ENCODE measurements at places on chromosomes 11 and 22.

- DNase-seq: no peak
These were observed 15.5 kb upstream of the MS4A12 start for GRCh38 chr11:60477035-60477445.

DNA sequence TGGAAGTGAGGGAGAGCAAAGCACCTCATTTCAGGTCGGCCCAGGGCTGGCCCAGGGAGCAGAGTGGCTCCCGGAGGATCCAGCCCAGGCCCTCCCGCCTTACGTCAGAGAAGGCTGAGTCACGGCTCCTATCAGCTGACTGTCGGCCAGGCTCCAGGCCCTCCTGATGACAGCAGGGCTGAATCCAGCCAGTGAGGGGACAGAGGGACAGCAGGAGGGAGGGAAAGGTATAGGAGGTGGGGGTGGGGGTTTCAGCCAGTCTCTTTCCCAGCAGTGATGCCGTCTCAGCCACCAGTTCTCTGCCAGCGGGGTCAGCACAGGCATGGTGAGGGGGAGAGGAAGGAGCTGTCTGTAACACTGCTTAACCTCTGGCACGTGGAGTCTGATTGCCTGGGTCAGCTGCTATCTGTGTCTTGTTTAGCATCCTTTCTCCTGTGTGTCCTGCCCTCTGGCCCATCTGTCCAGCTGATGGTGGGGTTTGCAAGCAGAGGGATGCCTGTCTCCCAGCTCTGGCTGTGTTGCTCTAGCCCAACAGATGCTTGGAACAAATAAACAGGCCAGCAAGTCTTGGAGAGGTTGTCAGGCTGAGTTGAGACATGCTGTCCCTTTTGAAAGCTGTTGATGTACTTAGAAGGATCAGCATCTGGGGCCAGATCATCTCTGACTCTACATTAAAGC is 74.0 kb downstream of the ADAMTS15 start:
- peak; percentile 42 for DNase-seq

DNA sequence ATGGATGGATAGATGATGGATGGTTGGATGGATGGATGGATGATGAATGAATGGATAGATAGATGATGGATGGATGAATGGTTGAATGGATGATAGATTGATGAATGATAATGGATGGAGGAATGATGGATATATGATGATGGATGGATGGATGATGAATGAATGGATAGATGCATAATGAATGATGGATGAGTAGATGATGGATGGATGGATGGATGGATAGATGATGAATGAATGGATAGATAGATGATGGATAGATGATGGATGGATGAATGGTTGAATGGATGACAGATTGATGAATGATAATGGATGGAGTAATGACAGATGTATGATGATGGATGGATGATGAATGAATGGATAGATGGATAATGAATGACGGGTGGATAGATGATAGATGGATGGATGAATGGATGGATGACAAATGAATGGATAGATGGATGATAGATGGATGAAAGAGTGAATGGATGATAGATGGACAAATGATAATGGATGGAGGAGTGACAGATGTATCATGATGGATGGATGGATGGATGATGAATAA is 1466.5 kb downstream of the BRD1 start:
- DNase-seq: no peak

GRCh38 chr11:121575250-121575962 is 122.6 kb upstream of the SORL1-AS1 start:
- DNase-seq: no peak

- DNase-seq: no peak
These were observed 85.5 kb downstream of the PDE2A start for GRCh38 chr11:72588421-72589410.

GRCh38 chr22:23498811-23499798 is 81.0 kb downstream of the IGLL1 start:
- no peak for DNase-seq

GRCh38 chr22:49044776-49045175 is 782.9 kb downstream of the BRD1 start:
- DNase-seq: no peak

DNA sequence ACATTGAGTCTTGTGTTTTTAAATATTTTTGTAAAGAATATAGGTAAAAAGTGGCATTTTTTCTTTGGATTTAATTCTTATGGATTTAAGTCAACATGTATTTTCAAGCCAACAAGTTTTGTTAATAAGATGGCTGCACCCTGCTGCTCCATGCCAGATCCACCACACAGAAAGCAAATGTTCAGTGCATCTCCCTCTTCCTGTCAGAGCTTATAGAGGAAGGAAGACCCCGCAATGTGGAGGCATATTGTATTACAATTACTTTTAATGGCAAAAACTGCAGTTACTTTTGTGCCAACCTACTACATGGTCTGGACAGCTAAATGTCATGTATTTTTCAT is 333 bp upstream of the CD3E start:
- no peak for DNase-seq

Measured in kidney capillary endothelial cell (primary cell).